ENCODE measurements at places on chromosomes 2 and 18.

DNA sequence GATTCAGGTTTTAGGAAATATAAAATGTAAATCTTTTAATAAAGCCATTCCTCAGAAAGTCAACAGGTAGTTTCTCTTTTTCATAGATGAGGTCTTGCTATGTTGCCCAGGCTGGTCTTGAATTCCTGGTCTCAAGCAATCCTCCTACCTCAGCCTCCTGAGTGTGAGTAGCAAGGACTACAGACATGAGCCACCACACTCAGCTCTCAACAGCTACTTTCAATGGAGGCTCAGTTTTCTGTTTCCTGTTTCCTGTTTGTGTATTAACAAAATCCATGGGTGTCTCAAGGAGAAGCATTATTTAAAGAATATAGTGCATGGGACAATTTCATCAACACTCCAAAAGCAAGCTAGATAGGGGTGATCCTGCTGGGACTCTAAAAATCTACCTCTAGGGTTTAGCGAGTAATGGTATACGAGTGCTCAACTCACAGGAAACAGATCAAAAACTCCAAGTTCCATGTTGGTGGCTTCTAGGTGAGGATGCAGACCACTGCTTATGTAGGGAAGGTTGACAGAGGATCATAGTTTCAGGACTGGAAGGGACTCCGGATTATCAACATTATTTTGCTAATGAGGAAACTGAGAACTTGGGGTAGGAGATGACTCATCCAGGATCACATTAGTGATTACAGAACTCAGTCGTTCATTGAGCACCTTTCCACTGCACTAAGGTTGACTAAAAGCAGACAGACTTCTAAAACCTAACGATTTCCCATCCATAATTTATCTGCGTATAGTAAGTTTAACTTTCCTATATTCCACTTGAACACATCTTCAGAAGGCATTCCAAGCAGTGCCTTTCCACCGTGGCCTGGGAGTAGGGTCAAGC is 61.7 kb upstream of the WIPF1 start:
- no peak for DNase-seq

DNA sequence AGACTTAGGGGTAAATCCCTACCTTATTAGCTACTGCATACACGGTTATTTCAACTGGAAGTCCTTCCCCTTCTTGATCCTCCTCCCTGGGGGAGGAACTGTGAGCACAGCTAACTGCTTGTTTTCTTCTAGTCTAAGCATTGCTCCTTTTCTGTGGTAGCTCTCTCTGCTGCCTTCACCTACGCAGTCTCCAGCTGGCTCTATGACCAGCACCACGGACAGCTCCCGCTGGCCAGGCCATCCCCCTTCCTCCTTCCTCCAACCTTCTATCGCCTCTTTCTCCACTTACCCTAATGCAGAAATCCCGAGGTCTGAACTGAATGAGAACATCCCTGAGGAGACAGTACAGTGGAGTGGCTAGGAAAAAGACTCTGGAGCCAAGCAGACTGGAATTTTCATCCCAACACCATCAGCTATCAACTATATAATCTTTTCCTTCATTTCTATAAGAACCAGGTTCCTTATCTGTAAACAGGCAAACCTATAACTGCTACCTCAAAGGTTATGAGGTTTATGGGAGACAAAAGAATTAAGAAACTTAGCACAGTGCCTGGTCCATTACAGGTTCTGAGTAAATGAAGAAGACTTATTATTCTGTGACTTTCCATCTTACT is 4.7 kb upstream of the CFAP65 start:
- no peak for DNase-seq

GRCh38 chr18:11724781-11725180 is 35.7 kb downstream of the GNAL start:
- DNase-seq: no peak

- DNase-seq: no peak
Measured at GRCh38 chr2:39849982-39850526, 71.0 kb upstream of the THUMPD2 start.

DNA sequence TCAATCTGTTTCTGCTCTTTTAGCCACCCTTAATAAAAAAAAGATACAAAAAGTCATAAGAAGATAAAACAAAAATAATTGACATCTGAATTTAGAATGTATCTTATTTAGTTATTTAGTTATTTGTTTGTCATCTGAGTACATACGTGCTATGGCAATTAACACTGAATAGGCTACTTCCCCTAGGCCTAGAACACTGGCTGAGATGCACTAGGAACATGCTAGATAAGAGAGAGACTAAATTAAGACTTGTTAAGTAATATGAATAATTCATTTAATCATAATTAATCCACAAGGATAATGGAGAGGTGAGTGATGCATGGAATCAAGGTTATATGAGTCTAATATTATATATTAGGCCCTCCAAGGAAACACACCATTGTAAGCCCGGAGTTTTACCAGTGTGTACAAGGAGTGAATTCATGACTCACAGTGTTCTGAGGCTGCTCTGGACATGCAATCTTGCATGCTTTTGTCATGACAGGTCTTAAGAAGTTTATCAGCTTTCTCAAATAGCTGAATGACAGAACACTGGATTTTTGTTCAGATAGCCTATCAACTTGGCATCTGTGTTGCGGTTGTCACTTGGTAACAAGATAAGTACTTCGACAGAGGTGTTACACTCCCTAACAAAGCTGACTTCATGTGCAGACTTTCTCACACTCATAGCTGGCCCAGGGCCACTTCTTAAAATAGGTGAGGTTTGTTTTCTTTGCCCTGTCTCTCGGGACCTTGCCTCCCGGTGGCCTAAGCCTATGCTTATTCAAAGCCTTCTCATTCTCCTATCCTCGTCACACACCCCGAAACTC is 5.0 kb upstream of the SERPINB2 start:
- DNase-seq: no peak

DNA sequence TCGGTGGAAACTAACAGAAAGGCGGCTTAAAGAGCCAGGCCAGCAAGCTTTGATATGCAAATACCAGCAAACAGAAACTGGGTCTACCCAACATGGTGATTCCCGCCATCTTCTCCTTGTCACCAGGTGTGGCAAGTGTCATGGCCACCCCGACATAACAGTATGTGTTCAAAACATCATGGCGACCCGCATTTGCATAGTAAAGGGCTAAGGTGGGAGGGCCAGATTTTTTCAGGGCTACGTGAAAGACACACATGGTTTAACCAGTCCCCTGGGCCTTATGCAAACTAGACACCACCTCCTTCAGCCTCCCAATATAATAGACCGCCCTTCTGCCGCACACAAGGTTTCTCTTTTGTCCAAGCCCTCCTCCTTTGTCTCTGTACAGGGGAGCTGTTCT is 260.4 kb downstream of the METTL4 start:
- no peak for DNase-seq
